Neuronal stem cell (in vitro differentiated cells): ENCODE measurements at places on chromosomes 1 and 21.

DNA sequence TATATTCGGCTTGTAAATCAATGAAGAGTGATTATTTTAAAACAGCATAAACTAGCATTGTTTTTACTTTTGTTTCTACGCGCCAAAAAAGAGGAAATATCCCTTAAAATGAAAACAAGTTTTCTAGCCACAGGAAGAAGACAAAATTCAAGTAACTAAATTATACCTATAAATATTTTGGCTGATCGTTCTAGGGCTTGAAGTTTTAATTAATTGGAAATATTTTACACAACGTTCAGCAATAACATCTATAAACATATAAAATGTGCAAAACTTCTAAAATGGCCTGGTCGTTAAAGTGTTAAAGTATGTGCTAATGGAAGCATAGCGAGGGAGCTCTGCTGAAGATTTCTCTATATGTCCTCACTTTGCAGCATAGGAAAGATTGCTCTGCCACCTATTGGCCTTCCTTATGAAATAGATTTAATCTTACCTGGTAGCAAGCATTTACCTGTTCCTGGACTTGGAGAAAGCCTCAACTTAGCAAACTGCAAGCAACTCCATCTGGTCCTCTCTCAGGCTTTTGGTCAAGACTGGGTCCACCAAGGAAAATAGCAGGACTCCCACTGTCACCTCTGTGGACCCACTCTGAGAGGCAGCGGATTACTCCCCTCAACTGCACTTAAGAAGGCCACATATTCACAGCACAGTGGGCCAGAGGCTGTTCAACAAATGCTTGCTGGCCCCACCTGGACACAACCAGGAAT lies 351.3 kb upstream of the RUNX1 start:
- DNase-seq = peak; percentile 12

- no peak for DNase-seq
These were observed 89.9 kb downstream of the CD247 start for GRCh38 chr1:167428395-167428794.

DNA sequence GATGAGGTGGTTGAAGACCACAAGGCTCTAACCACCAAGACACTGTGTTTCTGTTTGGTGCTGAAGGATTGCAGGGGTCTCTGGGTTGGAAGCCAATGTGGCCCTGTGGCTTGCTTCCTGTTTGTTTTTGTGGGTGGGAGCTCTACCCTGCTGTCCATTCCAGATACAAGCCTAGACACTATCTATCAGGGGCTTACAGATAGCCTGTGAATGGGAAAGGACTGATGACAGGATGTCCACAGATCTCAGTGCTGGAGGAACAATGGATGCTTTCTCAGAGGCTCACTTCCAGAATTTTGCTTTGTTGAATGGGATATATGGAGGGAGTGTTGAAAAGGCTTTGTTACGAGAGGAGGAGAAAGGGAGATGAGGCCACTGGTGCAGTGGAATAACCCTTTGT lies 69.7 kb downstream of the NOS1AP start:
- no peak for DNase-seq

GRCh38 chr1:115138271-115138670 lies 49.0 kb upstream of the TSPAN2 start:
- no peak for DNase-seq

DNA sequence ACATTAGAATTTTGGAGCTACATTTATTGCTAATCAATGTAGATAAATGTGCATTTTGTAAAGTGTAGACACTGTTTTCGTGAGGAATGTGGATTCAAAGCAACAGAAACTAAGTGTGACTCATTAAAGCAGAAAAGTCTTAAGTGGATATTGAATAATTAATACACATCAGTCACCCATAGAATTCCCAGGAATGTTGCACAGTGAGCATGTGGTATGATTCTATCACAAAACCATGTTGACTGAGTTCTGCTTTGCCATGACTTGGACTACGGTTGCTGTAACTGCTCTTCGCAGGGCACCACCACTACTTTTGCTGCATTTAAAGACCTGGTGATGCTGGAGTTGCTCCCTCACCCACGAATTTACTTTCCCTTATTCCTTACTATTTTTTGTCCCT lies 471.8 kb downstream of the KCNT2 start:
- no peak for DNase-seq

DNA sequence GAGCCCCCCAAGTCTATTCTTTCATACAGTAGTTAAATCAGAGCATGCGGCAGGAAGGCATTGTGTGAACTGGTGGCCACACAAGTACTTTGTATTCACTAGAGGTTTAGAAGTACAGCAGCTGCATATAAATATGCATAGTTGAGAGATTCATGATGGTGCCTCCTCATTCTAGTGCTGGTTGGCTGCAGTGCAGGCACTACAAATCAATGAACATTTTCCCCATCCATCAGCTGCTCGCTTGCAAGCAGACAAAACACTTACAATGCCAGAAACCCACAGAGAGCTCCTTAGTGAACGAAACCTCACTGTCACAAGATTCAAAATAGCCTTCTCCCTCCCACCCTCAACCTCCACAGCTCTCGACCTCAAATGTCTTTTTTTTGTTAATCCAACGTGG lies 726.2 kb downstream of the USP25 start:
- DNase-seq = no peak

GRCh38 chr21:44349847-44350772 lies 3.3 kb upstream of the TRPM2 start:
- DNase-seq = no peak

- no peak for DNase-seq
These were observed 71.7 kb upstream of the TNFSF18 start for GRCh38 chr1:173122344-173122935.

DNA sequence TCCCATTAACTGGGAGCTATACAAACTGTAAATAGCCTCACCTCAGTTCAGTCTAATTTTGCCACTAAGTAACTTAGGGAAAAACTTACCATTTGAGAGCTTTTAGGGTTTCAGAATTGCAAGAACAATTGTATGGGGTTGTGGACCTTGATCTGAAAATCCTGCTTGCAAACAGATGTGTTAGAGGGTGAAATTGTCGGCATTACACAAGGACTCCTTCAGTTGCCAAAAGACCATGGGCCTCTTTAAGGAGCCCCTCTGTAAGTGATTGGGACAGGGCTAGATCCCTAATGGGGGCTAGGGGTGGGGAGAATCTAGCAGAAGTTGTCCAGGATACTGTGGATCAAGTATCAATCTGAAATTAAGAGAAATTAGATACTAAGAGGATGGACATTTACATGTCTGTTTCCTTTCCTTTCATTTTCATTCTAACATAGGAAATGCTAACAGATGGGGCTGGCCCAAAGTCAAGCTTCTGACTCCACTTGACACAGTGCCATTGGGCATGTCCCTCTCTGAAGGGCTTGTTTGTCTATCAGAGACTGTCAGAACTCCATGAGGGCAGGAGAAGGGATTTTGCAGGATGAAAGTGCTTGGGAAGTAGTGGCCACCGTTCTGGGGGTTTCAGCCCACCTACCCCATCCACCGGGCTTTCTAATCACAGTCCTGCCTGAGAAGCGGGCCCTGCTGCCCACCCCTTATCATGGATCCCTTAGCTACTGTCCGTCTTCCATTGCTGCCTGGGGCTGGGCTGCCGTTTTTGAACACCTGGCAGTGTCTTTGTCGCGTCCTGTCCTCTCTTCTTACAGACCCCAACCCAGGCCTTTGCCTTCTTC lies 54.7 kb downstream of the STUM start:
- DNase-seq = no peak

DNA sequence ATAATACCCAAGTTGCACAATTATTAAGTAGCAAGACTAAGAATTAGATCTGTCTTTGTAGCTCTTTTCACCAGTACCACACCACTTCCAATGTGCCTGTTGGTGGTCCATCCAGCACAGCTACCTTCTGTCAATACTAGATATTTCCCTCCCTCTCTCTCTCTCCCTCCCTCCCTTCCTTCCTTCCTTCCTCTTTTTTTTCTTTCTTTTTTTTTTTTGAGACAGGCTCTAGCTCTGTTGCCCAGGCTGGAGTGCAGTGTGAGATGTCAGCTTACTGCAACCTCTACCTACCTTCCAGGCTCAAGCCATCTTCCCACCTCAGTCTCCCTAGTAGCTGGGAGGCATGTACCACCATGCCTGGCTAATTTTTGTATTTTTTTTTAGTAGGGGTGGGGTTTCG lies 21.1 kb downstream of the KPNA6 start:
- no peak for DNase-seq

- DNase-seq = no peak
These were observed 10.3 kb upstream of the FHAD1 start for GRCh38 chr1:15236746-15237145.

- no peak for DNase-seq
These were observed 6.9 kb downstream of the LMNA start for GRCh38 chr1:156121457-156121856.

DNA sequence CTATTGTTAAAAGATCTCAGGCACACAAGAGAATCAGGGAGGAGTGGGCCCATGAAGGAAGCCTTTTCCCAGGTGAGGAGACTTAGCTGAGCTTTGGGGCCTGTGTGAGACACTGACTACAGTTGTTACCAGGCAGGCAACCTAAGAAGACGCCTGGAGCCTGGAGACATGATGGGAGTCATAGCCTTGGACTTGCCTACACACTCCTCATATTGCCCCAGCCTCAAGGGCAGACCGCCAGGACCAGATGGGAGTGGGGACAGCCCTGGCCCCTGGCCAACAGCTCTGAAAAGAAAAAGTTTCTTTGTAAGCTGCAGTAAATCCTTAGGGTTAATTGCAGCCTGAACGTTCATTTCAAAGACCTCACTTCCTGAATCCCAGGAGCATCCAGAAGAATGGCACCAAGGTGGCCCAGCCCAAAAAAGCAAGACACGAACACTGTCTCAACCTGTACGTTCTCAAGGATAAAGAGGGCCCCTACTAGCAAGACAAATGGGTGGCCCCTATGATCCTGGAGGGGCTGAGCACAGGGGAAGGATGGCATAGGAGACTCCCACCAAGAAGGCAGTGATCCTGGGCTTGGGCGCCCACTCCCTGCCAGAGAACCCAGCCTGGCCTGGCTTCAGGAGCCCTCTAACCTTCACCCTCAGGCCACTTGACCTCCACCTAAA lies 33.2 kb upstream of the BTG2 start:
- DNase-seq = no peak

DNA sequence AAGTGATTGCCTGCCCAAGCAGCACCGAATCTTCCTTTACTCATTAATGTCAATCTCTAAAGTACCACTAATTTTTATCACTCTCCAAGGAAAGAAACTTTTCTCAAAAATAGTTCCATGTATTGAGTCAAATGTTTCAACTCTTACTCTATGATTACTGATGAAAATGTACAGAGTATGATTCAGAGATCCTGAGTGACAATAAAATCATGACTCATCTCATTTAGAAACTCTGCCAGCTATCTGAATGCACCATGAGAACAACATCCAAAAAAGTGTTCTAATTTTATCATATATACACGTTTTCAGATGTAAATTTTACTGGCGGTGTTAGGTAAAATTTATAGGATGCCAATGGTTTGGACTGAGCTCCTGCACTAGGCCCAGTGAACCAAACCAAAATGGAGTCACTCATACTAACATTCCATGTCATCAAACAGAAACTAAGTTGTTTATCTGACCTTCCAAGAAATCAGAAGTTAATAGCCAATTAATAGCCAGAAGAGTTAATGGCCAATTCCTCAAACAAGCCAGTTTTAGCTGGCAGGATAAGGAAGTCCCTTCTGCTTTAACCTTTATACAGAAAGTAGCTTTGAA lies 22.6 kb downstream of the PLPPR5 start:
- no peak for DNase-seq

- no peak for DNase-seq
These were observed 14.9 kb downstream of the SLC2A1 start for GRCh38 chr1:42943728-42944127.

DNA sequence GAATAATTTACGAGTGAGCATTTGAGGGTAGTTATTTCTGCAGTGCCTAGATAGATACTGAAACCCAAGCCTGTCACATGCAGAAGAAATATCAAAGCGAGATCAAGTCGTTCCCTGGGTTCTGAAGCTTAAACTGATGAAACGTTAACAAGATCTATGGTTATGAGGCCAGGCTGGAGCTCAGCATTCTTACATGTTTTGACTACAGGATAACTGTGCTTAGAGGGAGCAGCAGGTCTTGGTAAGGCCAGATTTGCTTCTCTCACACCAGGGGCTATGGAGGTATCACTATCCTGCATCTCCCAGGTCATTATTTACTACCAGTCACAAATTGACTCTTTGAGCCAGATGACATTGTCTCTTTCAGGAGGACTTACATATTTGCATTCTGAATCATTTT lies 1401.4 kb upstream of the PRMT6 start:
- no peak for DNase-seq

- DNase-seq = no peak
These were observed 58.9 kb downstream of the RIPK4 start for GRCh38 chr21:41707960-41708330.

DNA sequence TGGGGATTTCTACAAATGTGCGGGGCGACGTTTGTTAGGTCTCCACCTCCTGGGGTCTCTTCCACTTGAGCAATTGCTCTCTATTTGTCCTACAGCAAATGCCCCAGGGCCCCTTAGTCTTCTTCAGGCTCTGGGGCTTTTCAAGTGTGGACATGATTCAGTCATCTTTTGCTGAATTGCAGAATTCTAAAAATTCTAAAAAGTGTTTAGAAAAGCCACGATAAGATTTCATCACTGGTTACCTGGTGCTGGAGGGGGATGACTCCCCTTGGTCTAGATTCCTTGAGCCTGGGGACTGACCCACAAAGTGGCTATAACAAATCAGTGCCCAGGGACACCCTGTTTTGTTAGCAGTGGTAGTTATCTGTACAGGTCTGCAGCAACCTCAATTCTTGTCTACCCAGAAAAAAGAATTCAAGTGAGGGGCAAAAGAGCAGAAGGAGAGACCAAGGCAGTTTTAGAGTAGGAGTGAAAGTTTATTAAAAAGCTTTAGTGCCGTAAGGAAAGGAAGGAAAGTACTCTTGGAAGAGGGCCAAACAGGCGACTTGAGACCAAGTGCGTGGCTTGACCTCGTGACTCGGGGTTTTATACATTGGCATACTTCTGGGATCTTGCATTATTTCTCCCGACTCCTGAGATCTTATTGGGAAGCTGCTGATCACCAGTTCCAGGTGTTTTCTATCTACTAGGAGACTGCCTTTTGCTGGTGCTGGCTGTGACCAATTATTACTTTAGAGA lies 25.2 kb downstream of the PROK1 start:
- no peak for DNase-seq

DNA sequence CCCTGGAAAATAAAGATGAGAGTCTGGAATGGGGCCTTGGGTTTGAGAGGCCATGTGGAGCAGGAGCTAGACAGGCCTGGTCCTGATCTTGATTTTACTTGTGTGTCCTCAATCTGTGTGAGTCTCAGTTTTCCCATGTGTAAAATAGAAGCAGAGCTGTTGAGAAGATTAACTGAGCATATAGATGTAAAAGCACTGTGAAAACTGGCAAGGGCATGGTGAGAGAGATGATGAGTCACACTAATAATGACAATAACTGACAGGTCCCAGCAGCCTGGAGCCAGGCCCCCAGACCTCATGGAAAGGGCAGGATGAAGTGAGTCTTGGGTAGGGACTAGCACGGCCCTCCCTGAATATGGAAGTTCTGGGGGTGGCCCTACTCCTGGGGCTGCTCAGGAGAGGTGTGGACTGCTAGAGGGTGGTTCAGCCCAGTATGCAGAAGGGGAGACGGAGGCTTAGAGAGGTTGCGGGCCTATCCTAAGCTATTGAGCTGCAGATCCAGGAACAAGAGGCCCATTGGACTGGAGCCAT lies 2.8 kb upstream of the AHDC1 start:
- DNase-seq = no peak

- no peak for DNase-seq
These were observed 165.0 kb downstream of the TRIM33 start for GRCh38 chr1:114345930-114346479.
